Activated CD4-positive, alpha-beta T cell treated with anti-CD3 and anti-CD28 coated beads, Interleukin-2, amount 50 U/mL, for 16 hours (primary cell): ENCODE measurements at places on chromosomes 11 and 22.

DNA sequence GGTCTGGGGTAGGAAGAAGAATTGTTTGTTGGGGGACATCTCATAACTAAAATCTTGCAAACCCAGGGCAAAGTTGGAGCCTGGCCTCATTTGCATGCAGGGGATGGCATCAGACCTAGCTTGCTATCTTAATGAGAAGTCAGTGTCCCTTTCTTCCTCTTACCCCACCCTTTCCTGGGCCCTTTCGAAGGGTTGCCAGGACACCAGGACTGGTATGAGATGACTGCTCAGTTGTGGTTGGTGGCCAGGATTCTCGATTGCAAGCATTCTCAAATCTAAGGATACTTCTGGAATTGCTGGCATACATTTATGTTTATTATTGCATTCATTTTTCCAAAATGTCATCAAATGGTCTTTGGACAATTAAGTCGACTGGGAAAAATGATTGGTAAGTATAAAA is 131.0 kb downstream of the SLC1A2 start:
- DNase-seq = no peak

DNA sequence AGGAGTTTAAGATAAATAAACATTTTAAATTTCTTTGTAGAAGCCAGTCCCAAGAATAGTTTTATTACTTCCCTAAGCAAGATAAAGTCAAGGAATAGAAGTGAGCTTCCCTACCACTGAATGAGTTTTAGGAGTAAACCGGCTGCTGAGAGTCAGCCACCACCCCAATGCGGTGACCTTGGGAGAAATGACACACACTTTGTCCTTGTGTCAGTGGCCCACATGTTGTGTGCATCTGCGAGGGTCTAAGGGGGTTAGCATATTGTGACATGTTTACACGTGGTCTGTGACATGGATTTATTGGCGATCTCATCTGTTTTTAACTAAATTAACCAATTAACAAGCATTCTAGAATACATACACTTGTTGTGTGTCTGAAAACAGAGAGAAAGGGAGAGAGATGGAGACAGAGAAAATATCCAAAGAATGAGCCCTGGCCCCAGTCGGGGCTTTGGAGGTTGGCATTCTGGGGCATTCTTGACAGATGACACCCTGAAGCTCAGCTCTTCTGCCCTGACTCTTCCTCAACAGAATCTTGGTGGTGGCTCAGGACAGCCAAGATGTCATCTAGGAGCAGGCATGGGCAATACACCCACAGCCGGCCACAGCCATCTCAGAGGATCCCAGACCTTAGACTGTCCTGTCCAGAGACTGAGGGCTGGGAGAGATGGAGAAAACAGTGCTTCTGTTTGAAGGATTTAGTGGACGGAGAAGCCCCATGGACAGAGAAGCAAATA is 29.7 kb upstream of the TMPRSS4 start:
- peak; percentile 42 for DNase-seq

GRCh38 chr11:25211635-25212254 is 714.9 kb downstream of the LUZP2 start:
- no peak for DNase-seq

GRCh38 chr11:30312243-30312642 is 10.7 kb upstream of the ARL14EP start:
- DNase-seq = no peak

GRCh38 chr11:13999704-14000103 is 37.2 kb downstream of the SPON1 start:
- DNase-seq = no peak

- no peak for DNase-seq
Measured at GRCh38 chr11:2272228-2272945, 2.0 kb upstream of the ASCL2 start.

DNA sequence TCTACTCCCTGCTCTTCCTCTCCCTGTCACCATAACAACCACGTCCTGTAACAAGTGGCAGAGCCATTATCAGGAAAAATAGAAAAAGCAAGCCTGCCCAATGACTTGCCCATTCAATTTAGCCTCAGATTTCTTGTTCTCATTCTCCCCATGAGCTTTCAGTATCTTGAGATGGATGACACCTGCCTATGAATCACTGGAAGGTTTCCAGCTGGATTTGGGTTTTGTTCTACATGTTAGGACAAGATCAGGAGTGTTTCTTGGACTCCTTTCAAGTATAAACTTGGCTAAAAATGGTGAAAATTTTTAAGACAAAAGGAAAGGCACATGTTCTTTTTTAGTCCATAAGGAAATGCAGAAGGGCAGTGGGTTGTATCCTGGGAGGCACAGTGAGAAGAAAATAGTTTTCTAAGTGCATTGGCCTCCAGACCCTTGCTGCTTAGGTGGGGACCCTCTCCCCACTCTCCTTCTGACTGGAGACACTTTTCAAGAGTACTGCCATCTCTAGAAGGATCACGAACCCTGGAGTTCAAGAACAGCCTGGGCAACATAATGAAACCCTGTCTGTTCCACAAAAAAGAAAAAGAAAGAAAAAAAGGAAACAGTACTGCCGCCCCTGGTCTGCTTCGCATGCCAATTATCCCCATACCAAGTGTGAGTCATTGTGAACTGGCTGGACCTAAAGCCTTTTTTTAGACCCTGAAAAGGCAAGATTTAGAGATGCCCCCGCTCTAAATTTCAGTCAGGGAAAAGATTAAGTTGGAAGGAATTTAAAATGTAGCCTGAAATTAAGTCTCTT is 51.0 kb downstream of the MTNR1B start:
- DNase-seq = no peak

DNA sequence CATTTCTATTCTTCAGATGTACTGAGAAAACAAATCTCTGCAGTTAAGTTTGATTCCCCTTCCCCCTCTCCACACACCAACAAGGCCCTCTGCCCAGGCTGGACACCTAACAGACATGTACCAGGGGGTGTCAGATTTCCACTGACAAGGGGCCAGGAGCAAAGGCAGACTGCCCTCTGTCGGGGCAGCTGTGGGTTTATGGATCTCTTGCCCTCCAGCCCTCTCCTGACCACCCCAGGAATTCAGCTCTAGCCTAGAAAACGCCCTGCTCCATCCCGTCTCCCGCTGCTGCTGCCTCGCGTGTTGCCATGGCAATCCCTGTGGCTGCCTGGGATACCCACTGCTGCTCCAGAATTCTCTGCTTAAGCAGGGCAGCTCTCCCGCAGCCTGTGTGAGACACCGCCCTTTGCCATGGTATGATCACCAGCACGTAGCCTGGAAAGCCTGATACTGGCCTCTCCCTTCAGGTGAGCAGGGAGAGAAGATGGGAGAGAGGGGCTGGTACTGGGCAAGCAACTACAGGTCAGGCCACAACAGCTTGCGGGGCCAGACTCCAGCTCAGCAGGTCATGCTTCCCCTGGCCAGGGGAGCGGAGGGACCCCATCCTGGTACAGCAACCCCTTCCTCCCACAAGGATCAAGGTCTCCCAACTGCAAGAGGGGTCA is 41.6 kb downstream of the BUD13 start:
- no peak for DNase-seq

DNA sequence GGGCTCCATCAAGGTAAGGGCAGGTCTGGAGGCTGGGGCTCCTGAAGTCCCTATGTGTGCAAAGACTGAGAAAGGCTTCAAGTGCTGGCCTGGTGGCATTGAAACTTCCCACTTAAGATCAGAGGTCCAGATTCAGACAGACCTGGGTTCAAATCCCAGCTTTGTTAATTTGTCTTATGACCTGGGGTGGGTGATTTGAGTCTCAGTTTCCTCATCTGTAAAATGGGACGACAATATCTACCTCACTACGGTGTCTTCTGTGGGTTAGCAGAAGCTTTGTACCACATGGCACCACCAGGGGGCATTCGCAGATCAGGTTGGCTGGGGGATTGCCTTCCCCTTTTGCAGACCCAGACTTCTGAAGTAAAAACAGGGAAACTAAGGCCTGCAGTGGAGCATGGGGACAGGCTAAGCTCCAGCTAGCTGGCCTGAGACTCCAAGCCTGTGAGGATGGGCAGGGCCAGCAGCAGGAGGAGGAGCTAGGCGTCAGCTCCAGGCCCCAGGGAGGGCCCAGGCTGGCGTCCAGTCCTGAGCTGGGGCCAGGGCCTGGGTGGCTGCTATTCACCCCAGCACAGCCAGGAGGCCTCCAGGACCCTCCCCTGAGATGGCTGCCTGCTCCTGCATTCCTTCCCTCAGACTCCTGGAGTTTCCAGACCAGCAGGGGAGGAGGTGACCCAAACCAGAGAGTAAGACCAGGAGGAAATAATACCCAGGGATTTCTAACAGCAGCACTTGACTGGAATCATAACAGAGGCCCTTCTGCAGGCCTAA is 1.5 kb downstream of the CASTOR1 start:
- peak; percentile 91 for DNase-seq

DNA sequence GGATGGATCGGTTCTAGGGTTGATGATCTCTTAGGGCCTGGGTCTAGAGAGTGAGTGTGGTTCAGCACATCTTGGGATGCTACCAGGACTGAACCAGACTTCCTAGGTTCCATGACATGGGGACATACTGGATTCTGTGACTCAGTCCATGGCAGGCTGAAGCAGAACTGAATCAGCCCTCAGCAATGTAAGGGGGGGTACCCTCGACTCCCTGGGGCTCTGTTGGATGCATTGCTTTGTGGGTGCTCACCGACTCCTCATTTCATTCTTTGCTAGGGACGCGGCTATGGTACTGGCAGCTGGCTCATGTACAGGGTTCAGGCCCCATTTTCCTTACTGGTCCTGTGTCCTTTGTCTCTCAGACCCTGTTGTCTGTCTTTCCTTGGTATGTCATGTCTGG is 733 bp upstream of the GRAMD1B start:
- no peak for DNase-seq

- DNase-seq = no peak
Measured at GRCh38 chr22:44724859-44725258, 22.9 kb downstream of the PRR5 start.

DNA sequence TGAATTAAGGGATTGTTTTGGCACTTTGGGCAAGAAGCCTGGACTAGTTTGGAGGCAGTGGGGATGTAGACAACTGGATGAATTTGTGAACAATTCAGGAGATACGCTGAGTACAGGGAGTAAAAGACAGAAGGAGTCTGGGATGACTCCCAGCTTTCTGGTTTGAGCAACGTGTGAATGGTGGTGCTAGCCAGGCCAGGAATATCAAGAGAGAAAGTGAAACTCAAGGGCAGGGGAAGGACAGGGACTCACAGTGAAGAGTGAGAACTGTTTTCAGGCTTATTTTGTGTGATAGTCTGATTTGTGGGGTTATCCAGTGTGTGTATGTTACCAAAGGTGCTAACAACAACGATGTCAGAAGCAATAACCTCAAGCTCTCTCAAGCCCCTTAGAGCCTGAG is 15.9 kb downstream of the CHRM1 start:
- DNase-seq = no peak

- peak; percentile 11 for DNase-seq
Measured at GRCh38 chr11:108592591-108593213, 866 bp downstream of the EXPH5 start.

- no peak for DNase-seq
Measured at GRCh38 chr11:71165771-71166170, 86.6 kb downstream of the SHANK2 start.

GRCh38 chr11:41935795-41936194 is 476.3 kb upstream of the LRRC4C start:
- DNase-seq = no peak

DNA sequence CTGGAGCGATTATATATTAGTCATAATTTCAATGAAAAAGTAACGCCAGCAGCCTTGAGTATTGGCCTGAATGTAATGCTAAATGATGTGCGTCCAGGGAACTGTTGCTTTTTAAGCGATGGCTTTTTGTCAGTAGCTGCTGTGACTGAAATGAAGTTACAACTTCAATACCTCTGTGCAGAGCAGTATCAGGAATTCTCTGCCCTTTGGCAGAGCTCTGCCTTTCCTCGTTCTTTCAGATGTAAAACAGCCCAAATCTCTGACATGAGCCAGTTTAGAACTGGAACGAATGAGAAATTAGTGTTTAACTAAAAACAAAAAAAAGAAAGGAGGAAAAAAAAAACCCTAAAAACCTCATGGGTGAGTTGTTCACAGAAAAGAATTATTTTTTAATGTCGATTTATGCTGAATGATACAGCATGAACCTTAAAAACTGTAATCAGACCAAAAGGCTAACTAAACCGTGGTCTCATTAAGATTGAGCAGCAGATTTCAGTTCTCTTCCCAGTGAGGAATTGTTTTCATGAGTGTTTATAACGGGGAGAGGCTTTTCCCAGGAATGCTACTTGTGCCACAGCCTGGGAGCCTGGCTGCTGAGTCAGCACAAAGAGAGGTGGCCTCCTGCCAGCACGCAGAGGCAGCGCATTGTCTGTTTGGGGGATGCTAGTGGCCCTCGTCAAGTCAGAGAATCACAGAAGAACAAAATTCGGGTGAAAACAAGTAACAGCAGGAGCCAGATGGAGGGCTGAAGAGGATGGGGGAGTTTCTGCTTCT is 146.2 kb upstream of the RASSF10 start:
- no peak for DNase-seq

- DNase-seq = no peak
Measured at GRCh38 chr11:122661182-122661945, 5.8 kb downstream of the UBASH3B start.

- DNase-seq = peak; percentile 48
Measured at GRCh38 chr22:37148031-37148651, 1.6 kb downstream of the IL2RB start.

DNA sequence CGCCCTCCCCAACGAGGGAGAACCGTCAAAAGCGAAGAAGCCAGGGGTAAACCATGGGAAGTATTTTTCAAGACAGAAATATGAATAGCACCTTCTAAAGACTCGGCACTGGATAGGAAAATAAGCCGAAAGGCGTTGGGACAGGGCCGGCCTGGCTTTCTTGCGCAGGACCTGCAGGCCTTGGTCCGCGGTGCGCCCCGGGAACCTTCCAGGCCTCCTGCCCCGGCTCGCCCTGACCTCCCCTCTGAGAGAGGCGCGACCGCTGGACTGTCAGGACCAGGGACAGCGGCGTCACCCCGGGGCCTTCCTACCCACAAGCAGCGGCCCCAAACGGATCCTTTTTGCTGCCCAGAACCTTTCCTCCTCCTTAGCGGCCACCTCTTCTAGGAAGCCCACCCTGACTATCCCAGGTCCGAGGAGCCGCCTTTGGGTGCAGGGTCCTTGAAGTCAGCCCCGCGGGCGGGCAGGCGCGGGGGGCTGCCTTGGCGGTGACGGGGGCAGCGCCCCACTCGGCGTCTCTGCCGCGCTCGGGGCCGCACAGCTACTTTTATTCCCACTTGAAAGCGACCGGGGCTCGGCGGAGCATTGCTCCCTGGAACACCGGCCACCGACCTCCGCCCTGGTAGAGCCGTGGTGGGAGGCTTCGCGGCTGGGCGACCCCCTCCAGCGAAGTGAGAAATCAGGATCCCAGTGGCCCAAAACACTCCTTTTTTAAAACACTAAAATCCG is 650 bp upstream of the MAPK11 start:
- DNase-seq = peak; percentile 54

GRCh38 chr11:75029836-75030631 is 41.3 kb downstream of the NEU3 start:
- DNase-seq = no peak

- DNase-seq = peak; percentile 8
Measured at GRCh38 chr11:17564687-17565042, 17.6 kb downstream of the OTOG start.
